ENCODE measurements at places on chromosomes 5 and 9.

DNA sequence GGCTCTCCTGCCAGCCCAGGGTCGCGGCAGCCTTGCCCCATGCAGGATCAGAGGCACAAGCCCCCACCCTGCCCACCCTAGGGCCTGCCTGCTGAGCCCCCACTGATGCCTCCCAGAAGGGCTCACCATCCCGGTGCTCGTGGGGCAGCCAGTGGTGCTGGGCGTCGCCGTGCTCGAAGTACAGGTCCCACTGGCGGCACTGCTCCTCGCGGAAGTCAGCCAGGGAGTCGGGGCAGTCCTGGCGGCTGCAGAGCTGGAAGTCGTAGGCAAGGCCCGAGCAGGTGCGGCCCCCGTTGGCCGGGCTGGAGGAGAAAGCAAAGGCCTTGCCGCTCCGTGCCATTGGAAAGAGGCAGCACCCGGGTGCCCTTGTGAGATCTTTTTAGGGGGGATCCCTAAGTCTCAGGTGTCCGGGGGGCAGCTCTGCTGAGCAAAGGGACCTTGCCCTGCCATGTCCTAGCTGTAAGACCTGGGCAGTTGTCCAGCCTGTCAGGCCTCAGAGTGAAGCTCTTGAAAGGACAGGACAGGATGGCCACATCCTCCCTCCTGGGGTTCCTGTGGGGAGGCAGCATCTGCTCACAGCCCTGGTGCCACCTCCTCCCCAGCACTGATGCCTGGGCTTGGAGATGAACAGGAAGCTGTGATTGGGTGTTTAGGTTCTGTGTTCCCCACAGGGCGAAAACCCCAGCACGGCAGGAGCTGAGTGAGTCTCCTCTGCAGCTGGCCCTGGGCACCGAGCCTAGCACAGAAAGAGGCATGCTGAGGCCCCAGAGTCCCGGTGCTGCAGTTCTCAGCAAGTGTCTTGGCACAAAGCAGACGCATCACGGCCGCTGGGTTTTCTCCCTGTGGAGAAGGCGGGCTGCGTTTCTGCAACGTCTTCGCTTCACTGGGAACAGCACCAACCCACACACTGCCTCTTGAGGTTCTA, 77.7 kb downstream of the ZNF354C start:
- no peak for DNase-seq

- peak; percentile 62 for DNase-seq
Measured at GRCh38 chr9:36935332-36935731, 98.7 kb downstream of the PAX5 start.

DNA sequence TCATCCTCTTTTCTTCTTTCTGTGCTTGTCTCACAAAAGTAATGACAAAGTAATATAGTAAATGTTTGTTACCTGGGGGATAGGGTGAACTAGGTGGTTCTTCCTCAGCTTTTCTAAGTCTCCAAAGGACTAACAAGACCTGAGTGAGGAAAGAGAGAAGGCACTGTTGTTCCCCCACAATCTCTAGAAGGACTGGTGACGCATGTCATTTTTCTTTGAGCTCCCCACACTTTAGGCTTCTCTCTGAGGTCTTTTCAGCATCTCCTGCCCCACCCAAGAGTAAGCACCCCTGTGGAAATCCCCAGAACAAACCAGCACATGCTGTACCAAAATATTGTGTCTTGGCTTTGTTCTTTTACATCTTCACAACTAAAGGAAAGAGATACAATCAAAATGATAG, 2.4 kb upstream of the IL7R start:
- DNase-seq = no peak

- no peak for DNase-seq
Measured at GRCh38 chr5:135246605-135246922, 152.5 kb downstream of the MACROH2A1 start.

Measured in GM10248 (cell line).